ENCODE measurements at places on chromosomes 5 and 9. TPM values are rescaled to one million over a fixed set of nuclear protein-coding genes. Genes with fewer than 3 reads are reported as not detected.

GRCh38 chr9:131012023-131012334, 3.0 kb downstream of the LAMC3 start:
- DNase-seq, result no peak

- no peak for DNase-seq
Measured at GRCh38 chr5:113276001-113276400, 158.8 kb downstream of the TSSK1B start.

GRCh38 chr9:104872656-104873488, 55.1 kb downstream of the ABCA1 start:
- no peak for DNase-seq

- no peak for DNase-seq
Measured at GRCh38 chr9:135273008-135273407, 185.5 kb downstream of the OLFM1 start.

DNA sequence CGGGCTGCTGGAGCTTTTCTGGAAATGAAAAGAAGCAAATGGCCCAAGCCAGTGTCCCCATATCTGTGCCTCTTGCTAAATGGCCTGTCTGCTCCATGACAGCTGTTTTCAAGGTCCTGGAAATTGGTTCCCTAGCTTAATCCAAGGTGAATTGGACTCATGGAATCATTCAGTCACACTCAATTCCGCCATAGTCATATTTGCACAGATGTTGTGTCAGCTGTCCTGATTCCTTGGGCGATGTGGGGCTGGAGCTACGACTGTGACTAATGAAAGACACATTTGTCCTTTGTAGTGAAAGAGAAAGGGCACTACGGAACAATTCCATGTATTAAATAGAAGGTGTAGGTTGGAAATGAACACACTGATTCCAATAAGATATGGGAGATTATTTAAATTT, 102.9 kb upstream of the MEGF10 start:
- DNase-seq, result no peak

GRCh38 chr9:89750117-89750791, 145.4 kb downstream of the GADD45G start:
- DNase-seq, result peak; percentile 63

GRCh38 chr9:124743686-124744348, 27.3 kb downstream of the NR6A1 start:
- DNase-seq, result no peak

The LURAP1L gene
- 2.6 TPM for total RNA-seq

GRCh38 chr9:122213589-122214413, 15.0 kb downstream of the LHX6 start:
- DNase-seq, result no peak

GRCh38 chr9:95517559-95518425, 1.0 kb upstream of the PTCH1 start:
- DNase-seq, result no peak

The KIF4B gene
- not detected for total RNA-seq

DNA sequence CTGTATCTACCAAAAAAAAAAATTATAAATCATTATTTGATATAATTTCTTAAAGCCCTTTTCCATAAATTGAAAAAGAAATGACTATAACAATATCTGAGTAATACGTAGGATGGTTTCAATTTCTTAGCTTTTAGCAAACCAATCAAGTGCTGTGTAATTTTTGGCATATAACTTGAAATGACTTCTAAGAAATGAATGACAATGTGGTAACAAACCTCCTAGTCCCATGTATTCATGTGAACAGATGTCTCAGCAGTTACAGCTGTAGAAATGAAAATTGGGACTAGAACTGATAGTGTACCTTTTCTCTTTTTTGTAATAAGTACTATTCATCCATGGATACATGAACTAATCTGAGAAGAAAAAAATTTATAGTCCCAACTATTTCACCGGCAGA, 307.0 kb downstream of the BNC2 start:
- DNase-seq, result no peak

DNA sequence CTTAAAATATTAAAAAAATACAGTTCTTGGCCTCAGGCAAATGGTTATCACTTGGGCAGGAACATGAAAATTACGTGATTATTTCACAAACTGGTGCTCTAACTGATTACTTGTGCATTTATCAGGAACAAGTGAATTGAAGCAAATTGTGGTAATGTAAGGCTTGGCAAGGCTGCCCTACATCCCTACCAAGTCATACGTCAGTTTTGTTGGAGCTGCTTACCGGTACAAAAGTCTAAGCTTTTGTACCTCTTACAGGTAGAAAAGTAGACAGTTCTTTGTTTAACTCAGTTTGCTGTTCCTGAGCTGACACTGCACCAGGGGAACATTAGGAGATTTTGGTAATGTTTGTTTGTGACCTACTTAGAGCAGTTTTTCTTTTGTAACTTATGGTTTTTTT, 2.2 kb downstream of the G3BP1 start:
- no peak for DNase-seq

The ZNF169 gene
- 1.5 TPM for total RNA-seq

The CENPP gene
- 2.2 TPM for total RNA-seq

GRCh38 chr5:164518067-164518740, 1012.8 kb downstream of the MAT2B start:
- no peak for DNase-seq

DNA sequence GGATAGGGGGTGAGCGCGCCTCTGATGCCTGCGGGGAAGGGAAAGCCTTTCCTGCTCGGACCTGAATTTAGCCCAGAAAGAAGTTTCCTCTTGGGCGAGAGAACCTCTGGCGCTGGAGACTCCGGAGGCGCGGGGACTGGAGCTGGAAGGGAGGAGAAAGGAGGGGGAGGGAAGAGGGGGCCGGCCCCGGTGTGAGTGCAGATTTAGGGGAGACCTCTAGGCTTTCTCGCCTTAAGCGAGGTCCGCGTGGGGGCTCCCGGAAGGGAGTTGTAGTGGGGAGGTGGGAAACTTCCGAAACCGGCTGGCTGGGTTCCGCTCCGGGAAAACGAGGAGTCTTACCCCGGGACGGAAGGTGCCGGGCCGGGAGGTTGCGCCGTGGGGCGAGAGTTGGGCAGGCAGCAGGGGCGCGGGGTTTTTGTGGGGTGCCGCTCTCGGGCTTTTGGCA, 1.3 kb downstream of the PCSK5 start:
- peak; percentile 13 for DNase-seq

GRCh38 chr5:4142842-4143241, 547.2 kb downstream of the IRX1 start:
- no peak for DNase-seq

DNA sequence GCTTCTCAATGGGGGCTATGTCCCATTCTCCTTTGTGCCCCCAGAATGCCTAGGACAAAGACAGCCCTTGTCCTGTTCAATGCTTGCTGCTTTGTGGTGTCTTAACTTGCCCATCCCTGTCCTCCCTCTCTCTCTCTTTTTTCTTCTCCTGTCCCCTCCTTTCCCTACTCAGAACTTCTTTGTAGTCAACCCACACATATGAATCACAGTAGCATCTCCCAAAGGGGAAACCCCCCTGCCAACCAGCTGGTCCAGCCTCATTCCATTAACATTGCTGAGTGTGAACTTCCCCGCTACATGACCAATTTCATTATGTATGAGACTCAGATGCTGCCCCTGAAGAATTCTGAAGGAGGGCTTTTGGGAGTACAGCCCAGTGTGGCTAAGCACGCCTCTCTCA, 408.3 kb downstream of the ENC1 start:
- DNase-seq, result no peak

DNA sequence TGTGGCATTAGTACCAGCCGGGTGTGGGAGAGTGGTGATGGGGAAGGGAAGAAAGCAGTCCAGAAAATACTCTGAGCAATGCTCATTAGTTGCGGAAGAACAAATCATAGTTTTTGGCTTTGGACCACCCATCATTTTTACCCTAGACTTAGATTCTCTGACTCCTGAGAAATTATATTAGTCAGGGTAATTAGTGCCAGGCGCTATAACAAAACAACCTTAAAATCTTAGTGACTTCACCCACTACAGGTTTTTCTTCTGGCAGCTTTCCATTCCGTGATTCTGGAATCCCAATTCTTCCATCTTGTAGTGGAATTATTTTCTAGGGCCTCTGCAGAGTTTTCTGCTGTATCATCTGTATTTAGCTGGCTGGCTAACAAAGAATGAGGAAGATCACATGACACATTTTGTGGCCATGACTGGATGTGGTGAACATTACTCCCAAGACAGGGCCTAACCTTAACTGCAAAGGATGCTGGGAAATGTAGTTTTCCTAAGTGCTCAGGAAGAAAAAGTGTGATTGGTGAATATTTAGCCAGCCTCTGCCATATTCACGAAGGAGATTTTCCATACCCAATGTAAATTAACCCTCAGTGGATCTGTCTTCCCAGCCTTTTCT, 373.0 kb upstream of the MEF2C start:
- no peak for DNase-seq
